ENCODE measurements at places on chromosomes 7 and 10.

GRCh38 chr10:34346516-34347100, 468.5 kb downstream of the PARD3 start:
- DNase-seq, result no peak

DNA sequence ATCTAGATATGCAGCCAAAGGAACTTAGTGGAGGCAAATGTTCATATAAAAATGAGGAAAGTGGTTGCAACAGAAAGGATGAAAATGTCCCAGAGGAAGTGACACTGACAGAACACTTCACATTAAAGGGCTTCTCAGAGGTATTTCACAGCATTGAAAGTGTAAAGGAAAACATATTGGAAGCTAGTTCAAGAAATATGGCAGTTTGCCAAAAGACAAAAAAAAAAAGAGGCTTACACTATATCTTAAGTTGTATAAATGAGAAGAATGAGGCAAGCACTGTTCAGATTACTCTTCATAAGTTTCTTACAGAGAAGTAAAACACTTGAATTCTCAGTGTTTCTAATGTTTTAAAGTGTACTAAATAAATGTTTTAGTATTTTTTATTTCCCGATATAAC, 20.1 kb downstream of the RUNDC3B start:
- no peak for DNase-seq

- DNase-seq, result no peak
These were observed 42.9 kb upstream of the TCERG1L start for GRCh38 chr10:131354380-131354779.

DNA sequence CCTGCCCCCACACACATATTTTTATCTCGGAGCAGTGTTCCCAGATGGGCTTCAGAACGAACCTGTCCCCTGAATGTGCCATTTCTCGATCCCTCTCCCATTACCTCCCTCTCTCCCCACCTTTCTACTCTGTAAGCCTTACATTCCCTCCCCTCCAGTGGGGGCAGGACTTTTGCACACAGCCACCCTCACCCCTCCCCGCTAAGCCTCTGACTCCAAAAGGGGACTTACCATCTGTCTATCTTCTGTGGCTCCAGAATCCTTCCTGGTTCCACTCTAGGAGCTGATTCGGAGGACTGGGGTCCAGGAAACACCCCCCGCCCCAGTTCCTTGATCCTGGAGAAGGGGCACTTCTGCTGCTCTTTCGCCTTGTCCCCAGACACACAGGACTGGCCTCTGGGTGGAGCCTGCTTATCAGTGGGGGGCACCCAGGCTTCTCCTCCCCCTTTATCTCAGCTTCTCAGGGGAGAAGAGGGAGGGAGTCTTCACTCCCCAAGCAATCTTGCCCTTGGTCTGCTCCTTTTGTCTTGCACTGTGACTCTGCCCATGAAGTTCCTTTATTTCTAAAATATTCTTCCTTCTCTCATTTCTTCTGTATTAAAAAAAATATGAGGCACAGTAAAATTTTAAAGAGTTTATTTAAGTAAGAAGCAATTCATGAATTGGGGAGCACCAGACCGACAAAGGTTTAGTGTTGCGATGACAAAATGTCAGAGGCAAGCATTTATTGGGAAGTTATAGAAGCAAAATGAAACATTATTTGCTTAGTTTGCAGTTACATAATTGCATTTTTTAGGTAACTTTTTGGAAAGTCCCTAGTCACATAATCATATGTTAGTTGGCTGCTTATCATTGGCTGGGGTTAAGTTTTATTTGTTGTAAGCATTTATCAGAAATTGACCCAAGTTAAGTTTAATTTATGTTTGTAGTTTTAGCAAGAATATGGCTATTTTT, at the start of gene KEL:
TSS of gene KEL (minus strand) at position 391 of the 954 bp plus-strand sequence. CDS start at position 234, 157 bp downstream.
- DNase-seq, result no peak

GRCh38 chr7:116632384-116632783, 39.6 kb upstream of the MET start:
- no peak for DNase-seq

DNA sequence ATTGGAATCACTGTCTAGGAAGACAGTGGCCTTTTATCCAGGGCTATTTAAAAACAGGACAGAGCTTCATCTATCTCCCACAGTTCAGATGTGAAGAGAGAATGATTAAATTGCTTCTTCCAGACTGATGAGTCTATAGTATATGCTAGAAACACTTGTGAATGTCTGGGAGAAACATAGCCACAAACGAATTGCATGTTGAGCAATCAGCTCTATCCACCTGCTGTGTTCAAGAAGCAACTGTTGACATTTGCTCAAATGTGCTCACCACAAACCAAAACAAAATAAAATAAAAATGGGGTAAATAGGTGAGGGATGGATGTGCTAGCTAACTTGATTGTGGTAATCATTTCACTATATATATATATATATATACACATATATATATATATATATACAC, 195.1 kb downstream of the HECW1 start:
- DNase-seq, result no peak

DNA sequence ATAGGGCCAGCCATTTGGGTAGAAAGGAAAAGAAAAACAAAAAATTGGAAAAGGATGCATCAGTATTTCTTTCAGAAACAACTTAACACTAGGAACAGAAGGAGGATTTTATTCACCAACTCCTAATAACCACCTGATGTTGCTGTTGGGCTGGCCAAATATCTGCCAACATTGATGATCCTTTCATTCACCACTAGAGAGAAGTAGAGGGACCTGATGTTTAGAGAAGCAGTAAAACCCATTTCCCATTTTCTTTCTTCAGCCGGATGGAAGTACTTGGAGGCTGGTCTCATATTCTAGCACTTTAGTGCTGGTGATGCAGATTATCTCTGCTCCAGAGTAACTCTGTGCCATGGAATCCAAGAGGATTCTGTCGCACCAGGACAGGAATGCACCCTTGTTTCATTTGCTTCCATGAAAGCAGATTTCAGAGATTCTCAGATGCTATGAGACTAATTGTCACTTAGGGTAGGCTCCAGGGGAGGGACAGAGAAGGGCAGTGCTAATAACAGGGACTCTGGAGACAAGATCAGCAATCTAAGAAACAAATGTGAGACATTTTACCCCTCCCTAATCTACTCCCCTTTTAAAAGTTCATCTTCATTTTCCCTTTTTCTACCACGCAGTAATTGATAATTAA, 3.1 kb downstream of the KLLN start:
- peak; percentile 71 for DNase-seq

GRCh38 chr10:26090026-26090425, 126.5 kb upstream of the GAD2 start:
- no peak for DNase-seq

DNA sequence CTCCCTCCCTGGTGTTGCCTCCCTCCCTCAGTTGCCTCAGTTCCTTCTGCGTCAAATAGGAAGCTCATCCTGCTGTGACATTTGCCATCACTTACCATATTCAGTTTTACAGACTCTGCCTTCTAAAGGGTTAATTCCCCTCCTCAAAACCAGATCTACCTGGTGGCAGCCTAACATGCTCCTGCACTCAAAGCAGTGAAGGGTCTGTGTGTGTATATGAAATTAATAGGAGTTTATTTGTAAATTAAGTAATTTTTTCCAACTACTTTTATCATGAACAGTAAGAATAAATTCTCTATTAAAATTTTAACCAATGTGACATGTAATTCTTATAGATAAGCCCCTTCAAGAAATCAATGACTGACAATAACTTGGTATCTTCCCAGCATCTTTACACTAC, 158.6 kb upstream of the INSYN2A start:
- no peak for DNase-seq

GRCh38 chr10:44016589-44017482, 368.1 kb downstream of the CXCL12 start:
- DNase-seq, result no peak

DNA sequence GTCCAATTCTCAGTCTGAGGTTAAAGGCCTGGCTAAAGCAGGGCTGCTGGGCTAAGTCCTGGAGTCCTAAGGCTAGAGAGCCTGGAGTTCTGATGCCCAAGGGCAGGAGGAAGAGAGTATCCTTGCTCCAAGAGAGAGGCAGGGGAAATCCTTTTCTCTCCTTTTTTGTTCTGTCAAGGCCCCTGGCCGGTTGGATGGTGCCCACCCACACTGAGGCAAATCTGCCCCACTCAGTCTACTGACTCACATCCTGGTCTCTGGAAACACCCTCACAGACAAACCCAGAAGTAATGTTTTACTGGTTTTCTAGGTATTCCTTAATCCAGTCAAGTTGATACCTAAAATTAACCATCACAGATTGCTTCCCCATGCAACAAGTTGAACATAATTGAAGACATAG, 23.0 kb downstream of the ZNF518A start:
- no peak for DNase-seq

GRCh38 chr7:12715372-12716133, 28.1 kb downstream of the ARL4A start:
- DNase-seq, result peak; percentile 100

DNA sequence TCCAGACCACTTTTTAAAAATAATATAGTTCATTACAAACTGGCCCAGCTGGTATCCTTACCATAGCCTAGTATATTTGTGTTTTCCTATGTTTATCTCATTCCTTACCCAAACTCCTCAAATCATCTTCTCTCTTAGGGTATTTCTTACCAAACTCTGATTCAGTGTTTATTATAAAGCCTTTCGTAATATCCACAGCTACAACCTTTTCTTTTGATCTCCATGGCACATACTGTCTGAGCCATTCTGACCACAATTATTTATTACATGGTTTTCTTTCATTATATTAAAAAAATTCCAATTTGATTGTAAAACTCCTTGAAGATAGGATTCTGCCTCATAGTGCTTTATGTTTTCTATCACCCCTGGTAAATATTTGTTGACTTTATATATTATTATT, 94.2 kb downstream of the LRMDA start:
- DNase-seq, result peak; percentile 72

GRCh38 chr10:21972584-21972983, 30.9 kb downstream of the DNAJC1 start:
- DNase-seq, result no peak

DNA sequence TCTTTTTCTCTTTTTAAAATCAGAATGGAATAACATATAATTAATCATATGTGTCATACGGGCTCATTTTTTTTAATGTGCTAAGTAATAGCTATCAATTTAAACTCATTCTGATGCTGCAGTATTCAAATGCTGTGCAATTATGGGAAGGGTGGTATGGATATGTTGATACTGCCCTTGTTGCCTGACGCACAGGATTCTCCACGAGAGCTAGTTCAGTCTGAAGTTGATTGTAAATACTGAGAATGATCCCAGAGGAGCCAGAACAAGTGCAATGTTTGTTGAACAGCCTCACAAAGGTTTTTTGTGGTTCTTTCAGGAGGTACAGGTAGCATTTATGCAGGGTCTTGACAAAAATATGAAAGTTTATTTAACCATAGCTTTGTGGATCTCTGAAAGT, 13.4 kb downstream of the NPY start:
- no peak for DNase-seq

- DNase-seq, result no peak
These were observed 63.7 kb upstream of the ZPBP start for GRCh38 chr7:50156706-50157105.

- no peak for DNase-seq
These were observed 5.8 kb upstream of the ARHGAP22 start for GRCh38 chr10:48610585-48611093.

DNA sequence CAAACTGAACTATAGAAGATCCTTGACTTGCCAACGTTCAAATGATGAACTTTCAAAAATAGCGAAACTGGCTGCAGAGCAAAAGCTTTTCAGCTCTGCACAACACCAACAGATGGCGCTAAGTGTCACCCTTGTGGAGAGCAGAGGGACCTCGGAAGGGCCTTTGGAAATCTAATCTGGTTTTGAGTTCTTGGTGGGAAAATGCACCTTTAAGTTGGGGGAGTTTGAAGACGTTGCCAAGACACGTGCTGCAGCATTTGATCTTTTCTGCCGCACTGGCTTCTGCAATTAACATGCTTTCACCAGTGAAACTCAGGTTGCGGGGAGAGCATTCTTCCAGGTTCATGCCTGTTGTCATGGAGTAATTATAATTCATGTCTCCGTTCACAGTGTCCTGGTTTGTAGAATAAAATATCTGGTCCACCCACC, 26.3 kb upstream of the WDR11 start:
- peak; percentile 16 for DNase-seq

DNA sequence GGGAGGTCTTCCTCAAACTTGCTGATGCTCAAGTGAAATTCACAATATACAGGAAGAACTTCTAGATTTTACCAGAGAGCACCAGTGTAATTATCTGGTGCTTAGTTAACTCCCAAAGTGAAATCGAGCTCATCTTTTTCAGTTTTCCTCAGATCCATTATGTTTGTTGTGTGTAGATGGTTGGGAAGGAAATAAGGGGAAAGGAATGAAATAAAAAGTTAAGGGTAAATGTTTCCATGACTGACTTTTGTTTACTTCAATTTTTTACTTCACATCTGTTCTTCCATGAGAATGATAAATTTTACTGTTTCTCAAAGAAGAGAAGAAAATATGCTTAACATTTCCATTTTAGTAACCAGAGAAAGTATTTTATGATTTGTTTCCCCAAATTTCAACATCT, 21.3 kb downstream of the FAM107B start:
- DNase-seq, result no peak

GRCh38 chr7:7972128-7972527, 3.5 kb downstream of the GLCCI1 start:
- no peak for DNase-seq

- DNase-seq, result peak; percentile 44
These were observed 133.2 kb downstream of the CUX1 start for GRCh38 chr7:101950450-101951119.

DNA sequence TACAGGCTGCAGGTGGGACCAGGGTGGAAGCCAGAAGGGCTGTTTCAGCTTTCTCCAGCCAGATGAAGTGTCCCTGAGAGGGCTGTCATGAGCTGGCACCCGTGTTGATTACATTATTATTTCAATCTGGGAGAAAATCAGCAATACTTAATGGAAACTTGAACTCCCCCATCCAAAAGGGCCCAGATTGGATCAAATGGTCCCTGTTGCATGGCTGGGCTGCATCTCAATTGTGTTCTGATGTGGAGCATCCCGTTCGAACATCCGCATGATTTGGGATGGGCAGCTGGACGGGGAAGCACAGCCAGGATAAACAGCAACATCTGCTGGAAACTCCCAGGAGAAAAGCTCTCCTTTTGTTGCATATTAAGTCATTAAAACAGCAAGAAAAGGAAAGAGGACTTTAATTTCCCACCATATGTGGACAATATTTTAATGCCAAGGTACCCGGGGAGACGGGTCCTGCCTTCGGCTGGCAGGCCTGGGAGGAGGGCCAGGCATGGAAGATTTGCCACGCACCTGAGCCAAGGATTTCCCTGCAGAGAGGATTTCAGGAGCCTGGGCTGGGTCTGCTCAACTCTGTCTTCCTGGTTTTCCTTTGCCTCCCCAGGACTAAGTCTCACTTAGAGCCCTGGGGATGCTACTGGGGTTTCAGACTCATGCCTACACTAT, 52.4 kb downstream of the NPTX2 start:
- no peak for DNase-seq

GRCh38 chr7:36348256-36348655, 41.4 kb upstream of the ANLN start:
- no peak for DNase-seq
